Sigmoid colon (tissue), 7 donors: ENCODE measurements at places on chromosomes 5 and 9.

- no peaks in the 10 kb centered on the region for H3K4me1 ChIP-seq
- H3K4me3 ChIP-seq, result no peak overlapping the region
- H3K27ac ChIP-seq, result no peak overlapping the region
- no peak for DNase-seq
Measured at GRCh38 chr5:52339285-52339684, 448.4 kb upstream of the ITGA1 start.

- no peaks in the 10 kb centered on the region for H3K36me3 ChIP-seq
- H3K4me3 ChIP-seq, result no peak overlapping the region
- H3K4me1 ChIP-seq, result no peaks in the 10 kb centered on the region
- no peaks in the 10 kb centered on the region for H3K27me3 ChIP-seq
- no peak overlapping the region for H3K27ac ChIP-seq
- no peak for DNase-seq
Measured at GRCh38 chr9:11086561-11086960, 473.8 kb upstream of the PTPRD start.

- no peaks in the 10 kb centered on the region for H3K27me3 ChIP-seq
- H3K4me1 ChIP-seq, result no peaks in the 10 kb centered on the region
- H3K27ac ChIP-seq, result no peak overlapping the region
- H3K4me3 ChIP-seq, result no peak overlapping the region
- DNase-seq, result no peak
Measured at GRCh38 chr9:106062250-106062649, 367.9 kb downstream of the TMEM38B start.

DNA sequence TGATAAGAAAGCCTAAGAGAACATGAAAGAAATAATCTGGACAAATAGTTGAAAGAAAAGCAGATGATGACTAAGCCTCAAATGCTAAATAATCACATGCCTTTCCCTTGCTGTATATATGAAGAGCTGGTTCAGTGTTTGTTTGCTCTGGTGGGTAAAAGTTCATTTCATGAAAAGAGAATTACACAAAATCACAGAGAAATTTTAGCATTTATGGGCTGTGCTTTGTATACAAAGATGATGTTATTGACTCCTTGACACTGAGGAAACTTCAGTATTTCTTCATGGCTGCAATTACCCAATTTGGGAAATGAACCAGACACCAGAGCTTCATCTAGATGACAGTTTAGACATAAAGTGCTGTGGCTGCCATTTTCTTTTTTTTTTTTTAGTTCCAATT lies 527.2 kb downstream of the NR2F1-AS1 start:
- no peak overlapping the region for H3K27ac ChIP-seq
- H3K4me1 ChIP-seq, result no peaks in the 10 kb centered on the region
- H3K4me3 ChIP-seq, result no peak overlapping the region
- H3K36me3 ChIP-seq, result no peaks in the 10 kb centered on the region
- no peak for DNase-seq

DNA sequence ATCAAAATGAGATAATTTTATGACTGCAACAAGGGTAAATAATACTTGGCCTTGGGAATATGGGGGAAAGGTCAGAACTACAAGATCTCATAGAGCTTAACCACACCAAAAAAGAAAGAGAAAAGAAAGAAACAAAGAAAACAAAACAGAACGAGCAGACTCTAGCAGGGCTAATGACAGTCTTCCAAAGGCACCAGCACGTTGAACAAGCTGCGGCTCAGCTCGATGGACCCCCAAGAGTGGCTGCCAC lies 689 bp downstream of the AK3 start:
- H3K27me3 ChIP-seq, result no peaks in the 10 kb centered on the region
- peak overlapping the region; percentile 97 for H3K27ac ChIP-seq
- no peaks in the 10 kb centered on the region for H3K4me1 ChIP-seq
- no peak for DNase-seq
- no peaks in the 10 kb centered on the region for H3K36me3 ChIP-seq

DNA sequence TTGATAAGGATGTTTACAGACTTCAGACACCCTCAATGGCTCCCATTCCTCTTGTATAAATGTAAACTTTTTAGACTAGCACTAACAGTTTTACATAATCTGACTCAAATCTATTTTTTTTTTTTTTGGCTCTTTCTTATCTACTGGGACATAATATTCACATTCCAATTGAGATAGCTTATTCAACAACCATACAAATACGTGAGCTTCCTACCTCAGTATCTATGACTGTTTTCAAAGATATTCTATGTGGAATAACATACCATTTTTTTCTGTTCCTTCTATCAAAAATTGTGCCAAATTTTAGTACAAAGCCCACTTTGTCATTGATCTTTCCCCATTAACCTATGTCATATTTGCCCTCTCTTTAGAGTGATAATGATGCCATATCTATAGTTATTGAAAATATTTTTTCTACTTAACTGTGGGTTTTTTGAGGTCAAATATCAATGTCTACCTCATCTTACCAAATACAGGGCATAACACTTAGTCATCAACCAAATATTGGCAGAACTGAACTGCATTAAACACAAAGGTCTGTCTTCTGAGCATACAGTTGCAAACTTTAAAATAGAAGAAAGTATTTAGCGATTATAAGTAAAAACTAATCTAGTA lies 482.6 kb downstream of the PTPRD start:
- H3K36me3 ChIP-seq, result no peaks in the 10 kb centered on the region
- no peak for DNase-seq
- no peak overlapping the region for H3K27ac ChIP-seq
- no peaks in the 10 kb centered on the region for H3K27me3 ChIP-seq
- no peaks in the 10 kb centered on the region for H3K4me1 ChIP-seq
